Activated CD4-positive, alpha-beta T cell treated with anti-CD3 and anti-CD28 coated beads, Interleukin-2, amount 10 ng/mL, durations not matched to agents 7 days and 5 days (primary cell): ENCODE measurements at places on chromosomes 3 and 15. TPM values are rescaled to one million over a fixed set of nuclear protein-coding genes. Genes with fewer than 3 reads are reported as not detected.

GRCh38 chr3:48039487-48040190 lies 23.4 kb upstream of the MAP4 start:
- no peak for DNase-seq

GRCh38 chr15:87563869-87564268 lies 692.7 kb downstream of the NTRK3 start:
- DNase-seq, result no peak

- no peak for DNase-seq
Observed at GRCh38 chr3:24683633-24684384, 189.2 kb upstream of the THRB start.

DNA sequence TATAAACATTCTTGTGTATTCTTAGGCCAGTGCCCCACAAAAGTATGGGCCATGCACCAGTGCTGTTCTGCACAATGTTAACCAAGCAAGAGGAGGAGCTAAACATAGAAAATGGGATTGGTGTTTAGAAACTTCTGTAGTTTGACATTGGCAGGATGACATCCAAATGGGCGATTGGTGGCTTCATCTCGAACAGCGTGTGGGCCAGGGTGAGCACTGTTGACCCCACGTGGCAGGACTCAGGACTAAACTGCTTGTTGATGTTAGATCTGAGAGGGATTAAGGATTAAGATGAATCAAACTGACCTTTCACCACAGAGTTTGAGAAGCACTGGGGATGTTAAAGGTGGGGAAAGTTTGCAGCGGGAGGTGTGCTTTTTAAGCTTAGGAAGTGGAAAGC lies 31.9 kb downstream of the ZNF710 start:
- no peak for DNase-seq

GRCh38 chr3:184448321-184449160 lies 68.7 kb downstream of the CHRD start:
- DNase-seq, result no peak

Gene PLCH1
- 0.37 TPM for total RNA-seq

Gene SLC38A3
- not detected for total RNA-seq
